ENCODE measurements at places on chromosomes 13 and 19.

DNA sequence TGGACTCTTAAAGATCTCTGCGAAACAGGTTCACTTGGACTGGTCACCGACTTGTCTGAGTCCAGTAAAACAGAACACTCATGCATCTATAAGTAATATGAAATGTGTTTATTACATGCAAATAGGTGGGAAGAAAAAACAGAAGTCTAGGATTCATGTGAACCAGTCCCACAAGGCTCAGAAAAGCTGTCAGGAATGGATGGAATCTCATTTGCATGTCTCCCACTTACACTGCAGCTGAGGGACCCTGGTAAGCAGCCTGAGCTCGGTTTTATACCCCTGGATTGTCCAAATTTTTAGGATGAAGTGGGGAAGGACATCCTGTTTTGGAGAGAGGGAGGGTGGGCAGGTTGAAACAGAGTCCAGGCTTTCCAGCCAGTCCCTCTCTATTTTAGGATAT is 1545.1 kb upstream of the PCDH20 start:
- no peak for DNase-seq

DNA sequence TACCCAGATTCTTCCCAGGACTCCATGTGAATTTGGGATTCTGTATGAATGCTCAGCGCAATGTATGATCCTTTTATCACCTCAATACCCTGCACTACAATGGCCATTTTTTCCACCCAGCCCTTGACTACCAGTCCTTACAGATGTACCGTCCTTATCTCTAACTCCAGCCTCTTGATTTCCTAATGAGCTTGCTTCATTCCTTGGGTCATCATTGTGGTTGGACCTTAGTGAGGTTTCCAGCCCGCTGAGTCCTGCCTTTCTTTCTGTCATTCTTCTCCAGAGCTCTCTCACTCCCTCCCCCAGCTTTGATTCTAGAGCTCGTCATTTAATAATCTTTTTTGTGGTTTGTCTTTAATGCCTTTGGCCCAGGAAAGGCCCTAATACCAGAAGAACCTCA is 438.5 kb downstream of the ZNF536 start:
- no peak for DNase-seq

- DNase-seq = no peak
Observed at GRCh38 chr13:114259374-114259773, 22.0 kb upstream of the UPF3A start.

GRCh38 chr13:95607366-95607765 is 37.1 kb downstream of the DZIP1 start:
- no peak for DNase-seq

DNA sequence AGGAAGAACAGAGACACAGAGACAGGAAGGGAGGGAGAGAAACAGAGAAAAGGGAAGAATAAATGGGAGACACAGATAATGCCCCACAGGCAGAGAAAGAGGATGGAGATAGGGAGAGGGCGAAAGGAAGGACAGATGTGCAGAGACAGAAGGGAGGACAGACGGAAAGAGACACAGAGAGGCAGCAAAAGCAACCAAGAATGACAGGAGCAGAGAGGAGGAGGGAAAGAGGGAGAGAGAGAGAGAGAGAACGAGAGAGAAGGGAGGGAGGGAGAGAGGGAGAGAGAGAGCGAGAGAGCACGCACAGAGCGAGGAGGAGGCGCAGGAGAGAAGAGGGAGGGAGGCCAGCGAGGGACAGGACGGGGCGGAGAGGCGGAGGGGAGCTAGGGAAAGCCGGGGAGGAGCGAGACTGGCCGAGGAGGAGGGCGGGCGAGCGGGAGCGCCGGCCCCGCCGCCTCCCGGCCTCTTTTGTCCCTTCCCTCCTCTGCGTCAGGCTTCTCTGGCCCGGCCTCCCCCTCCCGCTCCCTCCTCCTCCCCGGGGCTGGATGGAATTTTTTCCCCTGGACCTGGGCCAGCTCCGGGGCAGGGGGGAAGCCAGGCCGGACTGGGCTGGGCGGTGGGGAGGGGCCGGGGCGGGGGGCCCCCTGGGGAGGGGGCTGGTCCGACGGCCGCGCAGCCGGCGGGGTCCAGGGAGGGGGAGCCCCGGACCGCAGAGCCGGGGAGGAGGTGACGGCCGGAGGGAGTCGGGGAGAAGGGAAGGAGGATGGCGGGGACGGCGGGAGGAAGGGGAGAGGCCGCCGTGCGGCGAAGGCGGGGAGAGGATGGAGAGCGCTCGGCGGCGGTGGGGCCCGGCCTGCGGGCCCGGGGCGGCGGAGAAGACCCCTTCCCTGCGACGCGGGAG is 4.2 kb upstream of the SPACA6 start:
- peak; percentile 64 for DNase-seq

DNA sequence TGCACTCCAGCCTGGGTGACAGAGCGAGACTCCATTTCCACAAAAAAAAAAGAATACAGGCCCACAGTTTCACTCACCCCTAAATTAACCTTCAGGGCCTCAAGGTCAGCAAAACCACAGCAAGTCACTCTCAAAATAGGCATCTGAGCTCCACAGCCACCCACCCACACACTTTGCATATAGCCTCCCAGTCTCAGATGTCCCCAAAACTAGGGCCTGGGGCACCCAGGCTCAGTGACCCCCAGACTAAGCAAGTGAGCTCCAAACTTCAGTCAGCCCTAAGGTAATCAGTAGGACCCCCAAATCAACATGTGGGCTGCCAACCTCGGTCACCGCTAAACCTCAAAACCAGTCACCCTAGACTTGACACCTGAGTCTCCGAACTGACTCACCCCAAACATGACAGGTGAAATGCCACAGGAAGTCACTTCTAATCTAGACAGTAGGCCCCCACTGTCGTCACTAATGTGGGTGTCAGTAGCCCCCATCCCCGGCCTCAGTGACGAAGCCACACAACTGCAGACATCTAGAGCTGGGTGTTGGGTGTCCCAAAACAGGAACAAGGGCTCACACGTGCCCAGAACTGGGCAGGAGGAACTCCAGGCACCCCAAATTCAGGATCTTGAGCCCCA is 13.9 kb downstream of the RABAC1 start:
- no peak for DNase-seq

GRCh38 chr19:11451871-11452619 is 16.6 kb downstream of the PRKCSH start:
- no peak for DNase-seq

DNA sequence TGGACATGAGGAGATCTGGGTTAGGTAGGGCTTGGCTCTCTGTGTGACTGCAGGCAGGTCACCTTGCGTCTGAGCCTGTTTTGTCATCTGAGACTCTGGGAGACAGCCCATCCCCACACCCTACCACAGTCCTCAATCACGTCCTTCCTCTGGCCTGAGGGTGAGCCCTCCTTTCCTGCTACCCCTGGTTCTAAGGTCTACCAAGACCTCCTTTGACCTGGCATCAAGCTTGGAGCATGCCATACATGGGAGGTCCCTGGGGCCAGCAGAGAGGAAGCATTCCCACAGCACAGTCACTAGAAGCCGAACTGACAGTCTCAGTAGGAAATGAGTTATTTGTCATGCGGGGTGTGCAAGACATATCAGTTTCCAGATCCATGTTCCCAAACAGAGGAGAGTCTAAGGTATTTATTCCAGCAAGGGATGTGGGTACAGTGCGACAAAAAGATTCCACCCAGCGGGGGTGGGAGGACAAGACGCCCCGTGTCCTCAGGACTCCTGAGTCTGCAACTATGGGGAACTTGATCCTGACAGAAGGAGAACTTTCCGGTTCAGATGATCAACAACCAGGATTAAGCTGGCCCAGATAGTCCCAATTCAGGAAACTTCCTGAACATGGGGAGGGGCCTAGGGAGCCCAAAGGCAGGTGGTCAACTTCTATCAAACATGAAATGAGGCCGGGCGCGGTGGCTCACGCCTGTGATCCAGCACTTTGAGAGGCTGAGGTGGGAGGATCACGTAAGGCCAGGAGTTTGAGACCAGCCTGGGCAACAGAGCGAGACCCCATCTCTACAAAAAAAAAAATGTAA is 9.5 kb downstream of the ARRDC2 start:
- no peak for DNase-seq

DNA sequence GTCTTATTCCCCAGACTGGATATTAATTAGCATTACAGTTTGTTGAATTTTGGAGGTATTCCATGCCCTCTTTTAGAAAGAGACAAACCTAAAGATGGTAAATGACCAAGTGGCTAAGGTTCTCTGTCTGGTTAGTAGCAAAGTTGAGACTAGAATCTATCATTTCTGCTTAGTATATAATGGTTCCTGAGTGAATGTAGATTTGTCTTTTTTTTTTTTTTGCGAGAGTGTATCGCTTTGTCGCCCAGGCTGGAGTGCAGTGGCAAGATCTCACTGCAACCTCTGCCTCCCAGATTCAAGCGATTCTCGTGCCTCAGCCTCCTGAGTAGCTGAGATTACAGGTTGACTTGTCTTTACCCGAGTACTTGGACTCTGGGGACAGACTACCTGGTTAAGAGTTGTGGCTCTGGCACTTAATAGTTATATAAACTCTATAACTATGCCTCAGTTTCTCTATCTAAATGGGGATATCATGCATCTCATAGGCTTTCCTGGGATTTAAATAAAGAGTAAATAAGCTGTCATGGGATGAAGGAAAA is 2.7 kb downstream of the NAA16 start:
- DNase-seq = no peak

GRCh38 chr13:50951366-50951765 is 41.8 kb downstream of the RNASEH2B start:
- no peak for DNase-seq

GRCh38 chr13:82833923-82834322 is 1048.4 kb downstream of the SLITRK1 start:
- DNase-seq = no peak

DNA sequence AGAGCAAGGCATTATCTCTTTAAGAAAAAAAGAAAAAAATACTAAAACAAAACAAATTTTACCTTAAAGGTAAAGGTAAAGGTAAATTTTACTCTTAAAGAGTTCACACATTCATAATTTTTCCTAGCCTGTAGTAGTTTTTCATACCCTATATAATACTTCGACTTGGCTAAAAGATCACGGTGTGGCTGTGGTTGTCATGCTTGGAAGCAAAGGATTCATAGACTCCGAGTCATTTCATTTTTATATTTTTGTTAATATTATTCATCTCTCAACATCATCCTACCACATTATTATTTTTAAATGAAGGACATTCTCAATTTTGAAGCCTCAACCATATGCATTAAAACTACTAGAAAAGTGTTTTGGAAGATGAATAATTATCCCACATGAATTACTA is 52.7 kb downstream of the PIBF1 start:
- no peak for DNase-seq

GRCh38 chr13:109790086-109790485 is 3.7 kb upstream of the IRS2 start:
- no peak for DNase-seq

DNA sequence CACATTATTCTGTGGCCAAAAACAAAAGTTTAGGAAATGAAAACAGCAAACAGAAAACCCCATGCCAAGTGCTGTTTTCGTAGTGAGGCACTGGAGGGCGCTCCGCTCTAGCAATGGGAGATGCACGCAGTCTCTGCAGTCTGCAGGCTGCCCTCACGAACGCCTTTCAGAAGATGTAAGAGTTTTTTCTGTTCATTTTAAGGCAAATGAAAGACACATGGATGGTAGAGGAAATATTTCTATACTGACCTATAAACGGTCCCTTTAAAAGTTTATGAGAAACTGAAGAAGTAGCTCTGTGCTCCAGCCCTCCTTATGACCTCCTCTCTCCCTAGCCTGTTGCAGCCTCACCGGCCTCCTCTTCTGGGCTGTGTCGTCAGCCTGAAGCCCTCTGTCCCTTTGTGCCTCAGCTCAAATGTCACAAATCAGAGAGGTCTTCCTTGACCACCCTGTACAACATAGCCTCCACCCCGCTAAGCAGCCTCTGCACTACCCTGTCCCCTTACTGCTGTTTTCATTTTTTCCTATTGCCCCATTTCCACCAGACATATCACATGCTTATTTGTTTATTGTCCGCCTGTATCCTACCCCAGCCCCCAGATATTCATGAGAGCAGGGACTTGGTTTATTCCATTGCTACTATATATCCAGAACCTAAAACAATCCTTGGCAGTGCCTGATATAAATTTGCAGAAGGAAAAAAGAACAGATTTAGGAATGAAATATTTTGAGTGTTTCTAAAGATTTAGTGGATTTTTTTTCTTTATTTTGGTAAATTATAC is 116.4 kb downstream of the TM9SF2 start:
- DNase-seq = no peak

GRCh38 chr13:71517004-71517403 is 350.0 kb downstream of the DACH1 start:
- no peak for DNase-seq

DNA sequence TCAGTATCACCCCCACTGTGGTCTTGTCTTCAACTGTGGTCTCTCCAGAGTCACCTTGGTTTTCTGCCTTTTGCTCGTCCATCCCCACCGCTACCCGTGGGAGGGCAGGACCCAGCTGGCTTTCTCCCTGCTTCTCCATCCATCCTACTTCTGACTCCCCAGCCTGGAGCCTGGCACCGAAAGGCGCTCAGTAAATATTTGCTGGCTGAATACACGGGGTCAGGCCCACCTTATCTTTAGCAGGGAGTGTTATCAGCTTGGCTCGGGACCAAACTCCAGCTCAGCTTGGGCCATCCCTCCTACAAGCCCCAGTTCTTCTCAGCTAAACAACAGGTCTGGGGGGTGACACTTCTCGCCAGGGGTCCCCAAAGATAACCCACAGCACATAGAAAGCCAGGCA is 62.0 kb upstream of the KLF2 start:
- DNase-seq = peak; percentile 89

DNA sequence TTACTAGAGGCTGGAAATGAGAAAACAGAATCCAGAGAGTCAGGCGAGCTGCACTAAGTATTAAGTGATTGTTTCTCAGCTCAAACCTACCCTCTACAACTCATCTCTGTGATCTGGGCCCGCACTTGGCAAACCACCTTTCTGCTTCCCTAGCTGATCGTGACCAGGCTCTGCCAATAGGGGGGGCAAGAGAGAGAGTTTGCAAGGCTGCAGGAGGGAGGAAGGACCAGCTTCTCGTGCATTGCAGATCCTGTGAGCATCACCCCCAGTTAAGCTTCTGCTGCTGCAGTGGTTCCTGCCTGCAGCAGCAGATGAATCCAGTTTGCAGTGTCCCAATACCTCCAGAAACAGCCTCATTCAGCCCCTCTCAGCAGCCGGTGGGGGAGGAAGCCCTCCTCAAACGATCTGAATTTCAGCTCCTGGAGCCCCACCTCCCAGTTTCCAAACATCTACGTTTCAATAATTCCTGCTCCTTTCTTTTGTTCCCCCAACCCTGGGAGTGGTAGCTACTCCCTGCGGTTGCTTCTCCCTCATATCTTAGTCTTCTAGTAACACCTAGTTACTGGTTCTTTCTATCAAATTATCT is 20.0 kb downstream of the XRCC1 start:
- peak; percentile 87 for DNase-seq

DNA sequence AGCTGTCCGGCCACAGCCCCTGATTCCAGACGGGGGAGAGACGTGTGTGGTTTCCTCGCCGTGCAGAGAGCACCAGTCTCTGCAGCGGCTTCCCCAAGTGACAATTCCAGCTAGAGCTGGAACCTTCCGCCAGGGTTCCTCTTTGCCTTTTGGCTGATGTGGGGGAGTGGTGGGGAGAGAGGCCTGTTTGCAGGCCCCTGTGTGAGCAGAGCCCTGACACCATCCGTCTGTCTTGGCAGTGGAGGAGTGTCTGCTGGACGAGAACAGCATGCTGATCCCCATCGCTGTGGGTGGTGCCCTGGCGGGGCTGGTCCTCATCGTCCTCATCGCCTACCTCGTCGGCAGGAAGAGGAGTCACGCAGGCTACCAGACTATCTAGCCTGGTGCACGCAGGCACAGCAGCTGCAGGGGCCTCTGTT is 25.0 kb downstream of the LAMP1 start:
- no peak for DNase-seq

GRCh38 chr13:67713571-67713970 is 483.4 kb upstream of the PCDH9 start:
- no peak for DNase-seq

- DNase-seq = no peak
Observed at GRCh38 chr13:64397701-64398100, 2832.4 kb downstream of the PCDH9 start.

- no peak for DNase-seq
Observed at GRCh38 chr13:59442944-59443486, 720.7 kb downstream of the DIAPH3 start.
